ENCODE measurements at places on chromosomes 1 and 21.

- DNase-seq: no peak
Observed at GRCh38 chr1:161171191-161171590, 5.0 kb downstream of the PPOX start.

- DNase-seq: peak; percentile 39
Observed at GRCh38 chr21:14877581-14878228, 187.1 kb downstream of the NRIP1 start.

DNA sequence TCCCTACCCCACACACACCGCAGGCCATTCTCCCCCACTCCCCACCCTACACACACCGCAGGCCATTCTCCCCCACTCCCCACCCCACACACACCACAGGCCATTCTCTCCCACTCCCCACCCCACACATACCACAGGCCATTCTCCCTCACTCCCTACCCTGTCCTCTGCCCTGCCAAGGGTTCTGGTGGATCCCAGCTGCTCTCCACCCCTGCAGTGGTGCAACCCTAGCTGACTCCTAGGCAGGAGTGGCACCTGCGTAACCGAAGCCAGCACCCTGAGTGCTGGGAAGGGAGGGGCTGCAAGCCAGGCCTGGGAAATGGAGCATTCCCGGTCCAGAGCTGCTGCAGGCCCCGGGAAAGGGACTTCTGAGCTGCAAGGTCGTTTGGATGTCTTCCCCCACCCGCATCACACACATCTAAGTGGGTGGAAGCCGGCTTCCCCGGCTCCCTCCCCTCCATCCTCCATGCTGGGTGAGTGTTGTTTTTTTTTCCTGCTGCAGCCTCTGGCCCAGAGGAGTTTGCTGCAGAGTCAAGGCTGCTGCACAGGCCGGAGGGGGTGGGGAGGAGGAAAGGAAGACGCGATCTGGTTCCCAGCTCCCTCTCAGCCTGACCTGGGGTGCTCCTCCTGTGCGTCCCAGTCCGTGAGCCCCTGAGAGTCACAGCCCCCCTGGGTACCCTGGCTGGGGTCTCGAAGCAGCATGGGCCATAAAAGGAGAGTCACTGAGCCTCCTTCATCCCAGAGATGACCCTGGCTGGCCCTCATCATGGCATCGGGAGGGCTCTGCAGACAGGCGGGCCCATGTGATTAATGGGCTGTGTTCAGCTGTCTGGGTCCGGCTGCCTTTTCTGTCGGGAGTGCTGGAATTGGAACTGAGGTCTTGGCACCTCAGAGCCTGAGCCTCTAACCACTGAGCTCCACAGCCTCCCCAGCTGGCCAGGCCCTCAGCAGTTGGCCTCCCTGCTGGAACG lies 16.1 kb downstream of the H6PD start:
- no peak for DNase-seq

DNA sequence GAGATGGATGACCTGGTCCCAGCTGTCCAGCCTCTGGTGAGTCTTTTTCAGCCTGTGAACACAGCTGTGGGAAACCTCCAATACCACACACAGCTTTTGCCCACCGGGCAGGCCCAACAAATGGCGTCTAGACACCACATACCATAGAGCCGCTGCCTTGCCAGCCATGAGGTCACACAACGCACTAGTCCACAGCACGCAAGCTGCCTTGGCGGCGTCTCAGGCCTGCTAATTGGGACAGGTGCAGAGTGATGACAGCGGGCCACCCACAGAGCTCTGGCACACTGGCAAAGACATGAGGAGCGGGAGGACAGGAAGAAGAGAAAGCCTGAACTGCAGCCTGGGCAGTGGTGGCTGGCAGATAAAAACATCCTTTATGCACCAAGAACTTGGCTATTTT lies 125.5 kb downstream of the ADAMTS1 start:
- DNase-seq: no peak

- no peak for DNase-seq
Observed at GRCh38 chr1:222454782-222455181, 93.1 kb downstream of the HHIPL2 start.

DNA sequence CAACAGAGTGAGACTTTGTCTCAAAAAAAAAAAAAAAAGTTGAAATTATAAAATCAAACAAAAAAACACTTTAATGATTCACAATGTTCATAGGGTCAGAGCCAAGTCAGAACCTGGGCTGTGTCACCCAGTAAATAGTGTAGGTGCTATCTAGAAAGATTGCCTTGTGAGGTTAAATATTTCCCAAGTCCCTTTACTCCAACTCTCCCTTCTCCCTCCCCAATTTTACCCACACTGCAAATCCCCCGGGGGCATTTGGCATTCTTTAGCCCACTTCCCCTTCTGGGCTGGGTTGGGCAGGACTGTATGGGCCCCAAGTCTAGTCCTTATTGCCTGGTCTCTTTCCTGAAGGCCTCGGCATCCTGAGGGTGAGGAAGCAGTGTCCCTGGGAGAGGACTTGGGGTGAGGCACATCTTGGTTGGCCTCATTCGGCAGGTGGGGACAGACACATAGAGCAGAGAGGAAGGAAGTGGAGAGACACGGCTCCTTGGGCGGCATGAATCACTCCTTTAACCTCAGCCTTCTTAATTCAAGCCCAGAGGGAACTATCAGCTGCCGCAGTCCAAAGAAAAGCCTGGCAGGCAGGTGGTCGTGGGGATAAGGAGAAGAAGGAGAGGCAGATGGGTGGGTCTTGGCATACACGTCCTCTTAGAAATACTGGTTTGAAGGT lies 8.2 kb downstream of the ADORA1 start:
- DNase-seq: no peak

DNA sequence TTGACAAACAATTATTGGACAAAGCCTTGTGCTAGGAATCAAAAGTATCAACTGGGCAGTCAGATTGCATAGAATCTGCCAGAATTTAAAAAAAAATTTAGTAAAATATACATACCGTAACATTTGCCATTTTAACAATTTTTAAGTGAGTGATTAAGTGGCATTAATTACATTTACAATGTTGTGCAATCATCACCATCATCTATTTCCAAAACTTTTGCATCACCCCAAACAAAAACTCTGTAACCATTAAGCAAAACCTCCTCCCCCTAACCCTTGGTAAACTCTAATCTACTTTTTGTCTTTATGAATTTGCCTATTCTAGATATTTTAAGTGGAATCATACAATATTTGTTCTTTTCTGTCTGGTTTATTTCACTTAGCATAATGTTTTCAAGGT lies 182.8 kb downstream of the LMO4 start:
- no peak for DNase-seq

DNA sequence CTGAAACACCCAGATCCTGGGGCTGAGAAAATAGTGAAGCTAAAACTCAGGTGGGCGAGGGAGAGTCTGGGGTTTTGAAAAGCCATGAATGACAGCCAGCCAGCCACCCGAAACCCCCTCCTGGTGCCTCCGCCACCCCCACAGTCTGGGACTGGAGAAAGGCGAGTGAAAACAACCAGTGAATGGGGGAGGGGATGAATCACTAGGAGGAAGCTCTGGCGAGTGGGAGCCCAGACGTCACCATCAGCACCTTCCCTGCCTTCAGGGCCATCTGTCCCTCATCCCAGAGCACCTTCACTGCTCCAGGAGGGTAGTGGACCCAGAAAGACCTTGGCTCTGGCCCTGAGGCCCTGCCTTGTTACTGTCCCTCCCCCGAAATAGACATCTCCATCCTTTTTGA lies 9.2 kb downstream of the RORC start:
- no peak for DNase-seq

DNA sequence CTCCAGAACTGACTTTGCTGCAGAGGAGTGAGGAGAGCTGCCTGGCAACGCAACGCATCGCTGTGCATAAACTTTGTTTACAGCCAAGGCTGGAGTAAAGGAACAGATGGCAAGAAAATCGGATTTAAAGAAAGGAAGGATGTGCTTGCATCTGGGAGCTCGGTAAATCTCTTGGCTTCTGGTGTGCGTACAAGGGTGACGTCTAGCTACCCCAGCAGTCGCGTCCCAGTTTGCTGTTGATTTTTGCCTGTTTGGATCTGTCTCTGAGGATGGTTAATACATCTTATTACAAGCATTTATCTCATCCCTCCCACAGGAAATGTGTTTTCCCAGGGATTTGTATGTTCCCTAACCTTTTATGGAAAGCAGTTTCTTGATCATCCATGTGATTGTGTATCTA lies 73.3 kb upstream of the RALGPS2 start:
- no peak for DNase-seq

DNA sequence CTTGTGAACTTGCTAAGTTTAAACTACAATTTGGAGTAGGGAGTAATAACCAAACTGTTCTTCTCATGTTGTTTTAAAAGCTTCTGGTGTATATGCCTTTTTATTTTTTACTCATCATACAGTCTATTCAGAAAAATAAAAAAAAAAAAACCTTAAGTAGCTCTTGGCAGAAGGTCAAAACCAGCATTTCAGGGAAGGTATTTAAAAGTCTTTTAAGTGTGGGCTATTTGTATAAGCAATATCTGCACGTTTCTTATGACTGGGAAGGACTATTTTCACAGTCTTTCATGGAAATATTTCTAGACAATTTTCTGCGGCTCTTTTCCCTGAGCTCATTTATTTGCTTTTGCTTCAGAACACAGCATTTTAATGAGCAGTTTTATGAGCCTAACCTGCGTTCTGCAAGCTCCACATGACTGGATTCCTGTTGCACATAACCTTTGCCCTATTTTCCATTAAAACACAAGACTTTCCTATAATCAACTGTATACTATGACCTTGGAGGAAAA lies 60.9 kb upstream of the C1orf105 start:
- DNase-seq: no peak

DNA sequence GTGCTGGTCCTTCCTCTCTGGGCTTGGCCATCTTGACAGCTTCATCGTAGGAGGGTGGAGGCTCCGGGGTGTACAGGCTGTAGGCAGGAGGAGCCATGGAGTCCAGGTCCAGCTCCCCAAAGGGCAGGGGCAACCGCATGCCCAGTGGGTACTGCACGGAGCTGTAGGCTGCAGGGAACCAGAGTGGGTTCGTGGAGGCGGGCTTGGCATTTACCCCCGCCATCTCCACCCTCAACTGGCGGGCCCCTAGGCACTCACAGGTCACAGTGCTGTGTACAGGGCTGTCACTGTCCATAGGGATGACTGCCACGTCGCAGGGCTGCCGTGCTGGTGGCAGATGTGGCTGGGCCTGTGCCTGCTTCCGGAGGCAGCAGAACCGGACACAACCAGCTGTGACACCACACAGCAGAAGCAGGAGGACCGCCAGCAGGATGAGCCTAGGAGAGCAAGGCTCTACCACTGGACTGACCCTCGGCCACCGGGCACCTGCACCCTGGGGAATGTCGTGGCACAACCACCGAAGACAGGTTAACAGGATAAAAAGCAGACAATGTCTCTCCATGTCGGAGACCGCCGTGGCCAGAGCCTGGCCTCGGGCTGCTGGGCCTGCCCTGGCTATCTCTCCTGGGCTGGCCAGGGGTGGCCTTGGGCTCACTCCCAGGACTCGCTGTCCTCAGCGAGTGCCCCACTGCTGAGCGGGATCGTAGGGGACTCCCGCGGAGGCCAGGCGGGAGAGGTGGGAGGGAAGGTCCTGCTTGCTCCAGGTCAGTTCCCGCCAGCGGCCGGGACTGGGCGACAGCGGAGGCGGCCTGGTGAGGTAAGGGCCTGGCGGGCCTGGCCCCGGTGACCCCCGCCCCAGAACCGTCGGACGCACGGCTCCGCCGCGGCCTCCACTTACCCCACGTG lies 831 bp downstream of the TMEM52 start:
- DNase-seq: no peak

- DNase-seq: no peak
Observed at GRCh38 chr1:92123868-92124267, 43.7 kb downstream of the BTBD8 start.

DNA sequence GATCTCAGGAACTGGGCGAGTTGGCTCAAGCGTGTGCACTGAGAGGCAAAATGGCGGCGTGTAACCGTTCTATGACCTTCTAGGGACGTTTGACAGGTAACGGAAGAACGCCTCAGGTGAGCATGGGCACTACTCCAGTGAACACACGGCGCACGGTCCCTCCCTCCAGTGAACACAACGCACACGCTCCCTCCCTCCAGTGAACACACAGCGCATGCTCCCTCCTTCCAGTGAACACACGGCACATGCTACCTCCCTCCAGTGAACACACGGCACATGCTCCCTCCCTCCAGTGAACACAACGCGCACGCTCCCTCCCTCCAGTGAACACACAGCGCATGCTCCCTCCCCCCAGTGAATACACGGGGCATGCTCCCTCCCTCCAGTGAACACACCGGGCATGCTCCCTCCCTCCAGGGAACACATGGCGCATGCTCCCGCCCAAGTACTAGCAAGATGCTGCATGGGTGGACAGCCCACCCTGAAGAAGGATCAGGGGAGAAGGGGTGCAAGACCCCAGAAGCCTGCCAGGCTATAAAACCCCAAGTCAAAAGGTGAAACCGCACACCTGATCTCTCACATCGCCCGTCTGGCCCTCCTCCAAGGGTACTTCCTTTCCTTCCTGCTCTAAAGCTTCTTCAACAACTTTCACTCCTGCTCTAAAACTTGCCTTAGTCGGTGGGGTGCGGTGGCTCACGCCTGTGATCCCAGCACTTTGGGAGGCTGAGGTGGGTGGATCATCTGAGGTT lies 3.5 kb downstream of the C1orf159 start:
- DNase-seq: no peak

DNA sequence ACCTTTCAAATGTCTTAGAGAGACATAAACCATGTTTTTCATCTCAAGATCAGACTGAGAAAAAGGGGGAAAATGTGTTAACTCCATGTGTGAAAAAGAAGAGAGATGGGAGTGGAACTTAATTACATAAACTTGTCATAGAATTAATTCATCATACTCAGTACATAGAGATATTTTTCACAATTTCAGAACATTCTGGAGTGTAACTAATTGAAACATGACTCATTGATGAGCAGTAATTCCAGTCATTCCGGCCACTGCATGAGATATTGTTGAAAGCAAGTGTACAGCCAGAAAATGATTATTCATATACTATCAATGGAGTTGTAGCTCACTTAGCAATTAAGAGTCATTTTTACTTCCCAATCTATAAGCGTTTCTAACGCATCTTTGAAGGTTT lies 739.3 kb downstream of the LTN1 start:
- no peak for DNase-seq

DNA sequence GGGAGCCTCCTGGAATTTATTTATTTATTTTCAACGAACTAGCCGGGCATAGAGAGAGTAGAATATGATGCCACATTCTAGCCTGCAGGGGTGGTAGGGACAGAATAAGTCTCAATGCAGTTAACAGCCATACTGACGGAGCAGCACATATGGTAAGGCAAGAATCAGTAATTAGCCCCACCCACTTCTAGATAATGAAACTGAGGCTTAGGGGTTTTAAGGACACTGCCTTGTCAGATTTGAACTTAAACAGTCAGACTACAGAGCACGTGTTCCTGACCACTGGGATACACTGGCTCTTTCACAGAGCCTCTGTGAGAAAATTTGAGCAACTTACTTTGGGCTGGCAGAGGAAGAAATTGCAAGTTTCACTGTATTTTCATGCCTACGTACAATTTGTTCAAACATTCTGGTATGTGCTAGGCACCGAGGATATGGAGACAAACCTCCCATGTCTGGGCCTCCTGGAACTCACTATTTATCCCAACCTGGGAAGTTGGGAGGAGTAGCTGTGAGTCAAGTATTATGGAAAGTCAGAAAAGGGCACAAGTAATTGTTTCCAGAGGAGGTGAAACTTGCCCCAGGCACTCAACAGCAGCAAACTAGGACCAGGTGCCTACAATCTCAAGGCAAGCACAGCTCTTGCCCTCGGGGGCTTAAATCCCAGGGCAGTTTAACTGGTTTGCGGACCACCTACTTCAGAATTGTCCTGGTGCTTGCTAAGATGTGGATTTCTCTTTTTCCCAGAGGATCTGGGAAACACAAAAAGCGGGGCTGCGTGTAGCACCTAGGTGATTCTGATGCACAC lies 1.6 kb upstream of the CLIC4 start:
- peak; percentile 86 for DNase-seq
